Stimulated activated CD8-positive, alpha-beta memory T cell treated with anti-CD3 and anti-CD28 coated beads, Interleukin-7, amount 100 ng/mL, for 1 hour (primary cell): ENCODE measurements at places on chromosomes 13 and 19.

DNA sequence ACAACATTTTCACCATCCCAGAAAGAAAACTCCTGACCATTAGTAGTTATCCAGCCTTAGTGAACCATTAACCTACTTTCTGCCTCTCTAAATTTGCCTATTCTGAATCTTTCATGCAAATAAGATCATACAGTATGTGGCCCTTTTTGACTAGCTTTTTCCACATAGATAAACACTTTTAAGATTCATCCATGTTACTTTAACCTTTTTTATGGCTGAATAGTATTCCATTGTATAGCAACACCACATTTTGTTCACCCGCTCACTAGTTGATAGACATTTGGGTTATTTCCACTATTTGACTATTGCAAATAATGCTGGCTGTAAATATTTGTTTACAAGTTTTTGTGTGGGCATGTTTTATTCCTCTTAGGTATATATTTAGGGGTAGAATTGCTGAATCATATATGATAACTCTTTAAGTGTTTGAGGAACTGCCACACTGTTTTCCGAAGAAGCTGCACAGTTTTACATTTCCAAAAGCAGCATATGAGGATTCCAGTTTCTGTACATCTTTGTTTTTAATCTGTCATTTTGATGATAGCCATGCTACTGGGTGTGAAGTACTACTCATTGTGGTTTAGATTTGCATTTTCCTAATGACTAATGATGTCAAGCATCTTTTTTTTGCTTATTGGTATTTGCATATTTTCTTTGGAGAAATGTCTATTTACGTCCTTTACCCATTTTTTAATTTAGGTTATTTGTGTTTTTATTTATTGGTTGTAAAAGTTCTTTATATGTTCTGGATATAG is 17.1 kb downstream of the COG6 start:
- no peak for DNase-seq

DNA sequence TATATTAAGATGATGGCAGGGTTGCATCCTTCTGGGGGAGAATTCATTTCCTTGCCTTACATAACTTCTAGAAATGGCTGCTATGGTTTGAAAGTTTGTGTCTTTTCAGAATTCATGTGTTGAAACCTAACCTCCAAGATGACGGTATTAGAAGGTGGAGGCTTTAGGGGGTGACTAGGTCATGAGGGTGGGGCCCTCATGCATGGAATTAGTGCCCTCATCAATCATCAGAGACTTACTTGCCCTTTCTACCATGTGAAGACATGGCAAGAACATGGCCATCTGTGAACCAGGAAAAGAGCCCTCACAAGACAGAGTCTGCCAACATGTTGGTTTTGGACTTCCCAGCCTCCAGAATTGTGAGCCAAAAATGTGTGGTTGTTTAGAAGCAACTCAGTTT is 14.8 kb upstream of the FCER2 start:
- DNase-seq = no peak

GRCh38 chr13:54614726-54615125 is 1586.1 kb downstream of the OLFM4 start:
- DNase-seq = no peak

- no peak for DNase-seq
Measured at GRCh38 chr13:93378184-93378583, 151.6 kb downstream of the GPC6 start.

DNA sequence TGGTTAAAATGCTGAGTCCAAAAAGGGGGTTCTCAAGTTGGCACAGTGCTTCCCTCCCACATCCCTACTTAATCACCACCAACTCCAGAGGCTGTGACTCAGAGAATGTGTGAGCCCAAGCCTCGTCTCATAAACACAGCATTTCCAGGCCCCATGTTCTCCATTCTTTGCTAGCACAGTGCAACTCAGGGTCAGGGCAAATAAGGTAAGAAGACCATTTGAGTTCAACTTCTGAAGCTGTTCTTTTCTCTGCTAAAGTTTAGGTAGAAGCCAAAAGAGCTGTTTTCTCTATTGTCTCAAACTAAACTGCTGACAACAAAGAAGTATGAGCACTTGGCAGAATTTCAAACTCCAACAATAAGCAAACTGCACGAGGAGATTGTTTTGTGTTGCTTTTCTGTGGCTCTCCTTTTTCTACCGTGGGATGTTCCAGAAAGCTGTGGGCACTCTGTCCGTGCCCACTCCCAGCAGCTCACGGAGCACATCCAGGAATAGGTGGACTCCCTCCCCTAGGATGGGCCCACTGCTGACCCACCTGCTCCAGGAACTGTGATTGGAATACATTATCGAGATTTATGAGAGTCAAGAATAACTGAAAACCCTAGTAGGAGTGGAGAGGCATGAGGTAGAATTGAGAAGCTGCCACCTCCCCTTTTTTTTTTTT is 494.3 kb downstream of the COG6 start:
- no peak for DNase-seq
